ENCODE measurements at places on chromosomes 4 and X.

GRCh38 chr4:1940566-1940965, 68.2 kb downstream of the NELFA start:
- DNase-seq = no peak

DNA sequence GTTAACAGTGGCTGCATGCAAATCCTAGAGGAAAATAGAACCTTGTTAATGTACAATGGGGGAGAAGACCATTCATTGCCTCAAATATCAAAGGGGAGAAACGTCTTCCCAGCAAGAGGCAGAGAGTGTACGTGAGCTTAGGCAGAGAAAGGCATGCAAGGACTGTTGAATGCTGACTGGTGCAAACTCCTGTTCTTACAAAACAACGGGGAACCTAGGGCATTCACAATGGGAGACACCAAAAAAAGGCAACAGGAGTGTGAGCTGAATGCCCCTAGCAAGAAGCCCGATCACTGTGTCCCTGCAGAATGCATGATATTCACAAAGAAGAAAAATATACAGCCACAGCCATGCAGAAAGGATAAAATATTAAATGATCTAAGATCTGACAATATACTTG, 184.9 kb downstream of the NSUN7 start:
- DNase-seq = no peak

DNA sequence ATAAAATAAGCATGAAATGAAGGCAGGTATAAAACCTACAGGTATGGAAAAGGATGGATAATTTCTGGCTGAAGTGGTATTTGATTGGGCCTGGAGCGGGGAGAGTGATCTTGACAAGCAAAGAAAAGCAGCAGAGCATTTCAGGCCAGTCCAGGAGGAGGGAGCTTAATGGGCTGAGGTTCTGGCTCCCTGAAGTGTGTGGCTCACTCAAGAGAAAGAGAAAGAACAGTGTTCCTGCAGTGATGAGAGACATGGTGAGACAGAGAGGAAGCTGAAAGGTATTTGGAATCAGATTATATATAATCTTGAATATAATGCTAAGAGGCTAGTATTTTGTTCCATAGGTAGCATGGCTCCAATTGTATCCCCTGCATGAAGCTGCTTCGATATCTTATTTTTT, 153.5 kb downstream of the MGST2 start:
- DNase-seq = no peak

- no peak for DNase-seq
Observed at GRCh38 chr4:37595875-37596680, 90.1 kb downstream of the RELL1 start.

- DNase-seq = no peak
Observed at GRCh38 chr4:109624536-109624935, 64.5 kb downstream of the MCUB start.

DNA sequence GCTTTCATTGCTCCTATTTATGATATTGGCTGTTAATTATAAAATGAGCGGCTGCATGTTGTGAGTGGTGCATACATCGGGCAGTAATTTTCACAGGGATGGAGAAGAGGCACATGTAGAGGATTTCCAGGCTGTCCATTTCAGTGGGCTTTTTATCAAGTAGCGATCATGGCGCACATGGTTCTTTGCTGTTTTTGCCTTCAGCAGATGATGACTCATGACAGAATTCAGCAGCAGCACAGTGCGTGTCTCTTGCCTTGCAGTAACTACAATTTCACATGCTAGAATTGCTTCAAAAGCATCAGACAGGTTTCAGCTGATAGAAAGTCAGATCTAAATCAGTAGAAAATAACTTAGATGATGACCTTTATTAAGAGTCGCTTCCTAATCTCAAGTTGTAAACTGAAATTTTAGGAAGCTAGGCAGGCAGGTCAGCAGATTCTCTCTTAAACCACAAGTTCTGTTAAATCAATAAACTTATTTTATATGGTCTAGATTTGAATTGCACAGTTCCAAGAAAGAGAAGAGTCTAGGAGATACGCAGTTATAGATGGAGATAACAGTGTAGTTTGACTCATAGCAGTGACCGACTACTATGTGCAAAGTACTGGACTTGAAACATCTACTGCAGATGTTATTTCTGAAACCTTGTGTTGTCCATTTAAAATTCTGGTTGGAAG, 35.8 kb downstream of the LRP2BP start:
- no peak for DNase-seq

- no peak for DNase-seq
Observed at GRCh38 chrX:152866386-152866785, 31.5 kb upstream of the ZNF185 start.

- DNase-seq = peak; percentile 85
Observed at GRCh38 chrX:11533199-11533651, 132.5 kb downstream of the ARHGAP6 start.

- peak; percentile 20 for DNase-seq
Observed at GRCh38 chrX:72620550-72621145, 48.0 kb upstream of the HDAC8 start.

GRCh38 chr4:33045334-33045733, 2325.2 kb downstream of the PCDH7 start:
- DNase-seq = no peak

DNA sequence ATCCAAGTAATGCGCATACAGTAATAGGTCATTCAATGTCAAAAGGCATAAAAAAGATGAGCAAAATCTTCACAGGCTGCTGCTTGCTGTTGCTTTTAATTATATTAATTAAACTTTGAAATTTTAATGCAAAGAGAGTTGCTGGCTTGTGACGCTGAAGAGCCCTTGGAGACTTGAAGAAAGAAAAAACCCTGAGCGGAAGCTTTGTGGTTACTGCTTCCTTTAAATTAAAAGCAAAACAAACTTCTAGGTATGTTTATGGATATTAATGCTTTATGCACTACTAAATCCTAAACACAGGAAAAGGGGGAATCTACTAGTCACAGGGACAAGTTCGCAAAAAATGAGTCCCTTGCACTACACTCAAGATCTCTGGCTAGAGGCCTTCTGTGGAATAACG, 166.7 kb downstream of the ANTXR2 start:
- no peak for DNase-seq

GRCh38 chr4:75781305-75781704, 56.9 kb downstream of the USO1 start:
- DNase-seq = no peak

- DNase-seq = peak; percentile 82
Observed at GRCh38 chr4:26885912-26886274, 25.3 kb downstream of the STIM2 start.

DNA sequence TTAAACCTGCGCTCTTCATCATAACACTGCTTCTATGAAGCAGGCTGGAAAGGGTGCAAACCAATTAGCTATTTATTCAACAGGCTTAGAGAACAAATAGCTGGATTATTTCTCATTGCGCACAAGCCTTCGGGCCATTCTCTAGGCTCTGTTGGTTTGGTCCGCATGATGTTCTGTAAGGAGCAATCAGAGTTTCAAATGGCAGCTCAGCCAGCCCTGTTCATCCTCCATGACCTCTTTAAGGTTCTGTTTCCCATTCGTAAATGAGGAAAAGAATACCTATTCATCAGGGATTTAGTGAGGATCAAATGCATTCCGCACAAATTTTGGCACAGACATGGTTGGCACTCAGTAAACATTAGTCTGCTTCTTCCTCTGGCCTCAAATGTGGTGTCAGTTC, 15.5 kb upstream of the GPM6A start:
- no peak for DNase-seq

All from suppressor macrophage (primary cell).